Thoracic aorta endothelial cell (primary cell): ENCODE measurements at places on chromosomes 13 and 19. TPM values are rescaled to one million over a fixed set of nuclear protein-coding genes. Genes with fewer than 3 reads are reported as not detected.

The ERICH6B gene
- total RNA-seq, result not detected in 2 replicates

The VSTM2B gene
- not detected in 2 replicates for total RNA-seq

The KLK15 gene
- total RNA-seq, result 0.13 TPM in 1 of 2 replicates, not detected in the other

The GFY gene
- not detected in 2 replicates for total RNA-seq

The APLP1 gene
- 2.2 and 3.6 TPM in 2 replicates for total RNA-seq

The URAD gene
- not detected in 2 replicates for total RNA-seq

The CLEC11A gene
- total RNA-seq, result 5.1 and 8.0 TPM in 2 replicates
